ENCODE measurements at places on chromosomes 7 and 10.

DNA sequence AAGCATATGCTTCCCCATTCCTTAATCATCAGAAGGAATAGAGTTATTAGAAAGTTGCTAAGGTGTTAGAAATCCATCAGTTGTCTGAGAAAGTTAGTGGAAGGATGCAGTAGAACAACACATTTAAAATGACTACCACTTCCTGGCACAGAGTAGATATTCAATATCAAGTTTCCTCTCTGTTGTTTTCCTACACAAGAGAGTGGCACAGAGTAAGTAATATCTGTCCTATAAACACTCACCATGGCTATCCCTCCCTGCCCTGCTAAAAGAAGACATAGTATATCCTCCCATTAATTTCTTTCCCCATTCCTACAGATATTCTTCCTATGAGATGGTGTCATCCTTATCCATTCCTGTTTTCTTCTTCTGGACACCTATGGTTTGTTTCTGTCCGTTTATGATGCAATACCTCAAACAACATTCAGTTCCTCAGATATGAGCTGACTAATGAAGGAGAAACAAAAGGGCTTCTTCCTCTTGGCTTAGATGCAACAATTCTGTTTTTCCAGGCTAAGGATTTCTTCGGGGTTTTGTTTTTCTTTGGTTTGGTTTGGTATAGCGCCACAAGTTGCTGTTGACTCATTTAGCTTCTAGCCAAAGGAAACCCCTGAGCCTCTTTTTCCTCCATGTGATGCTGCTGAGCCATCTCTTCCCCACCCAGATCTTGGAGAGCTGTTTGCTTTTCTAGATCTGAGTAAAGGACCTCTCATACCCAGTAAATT, 32.9 kb upstream of the BPGM start:
- H3K4me3 ChIP-seq: no peak overlapping the region
- H3K4me1 ChIP-seq: no peaks in the 10 kb centered on the region
- H3K27me3 ChIP-seq: peaks cover 10% of the 10 kb centered on the region
- no peak for DNase-seq
- no peaks in the 10 kb centered on the region for H3K36me3 ChIP-seq

GRCh38 chr7:69768986-69769595, 170.8 kb downstream of the AUTS2 start:
- no peaks in the 10 kb centered on the region for H3K27me3 ChIP-seq
- peaks cover 4% of the 10 kb centered on the region for H3K4me1 ChIP-seq
- no peaks in the 10 kb centered on the region for H3K36me3 ChIP-seq
- H3K4me3 ChIP-seq: no peak overlapping the region
- no peak for DNase-seq

DNA sequence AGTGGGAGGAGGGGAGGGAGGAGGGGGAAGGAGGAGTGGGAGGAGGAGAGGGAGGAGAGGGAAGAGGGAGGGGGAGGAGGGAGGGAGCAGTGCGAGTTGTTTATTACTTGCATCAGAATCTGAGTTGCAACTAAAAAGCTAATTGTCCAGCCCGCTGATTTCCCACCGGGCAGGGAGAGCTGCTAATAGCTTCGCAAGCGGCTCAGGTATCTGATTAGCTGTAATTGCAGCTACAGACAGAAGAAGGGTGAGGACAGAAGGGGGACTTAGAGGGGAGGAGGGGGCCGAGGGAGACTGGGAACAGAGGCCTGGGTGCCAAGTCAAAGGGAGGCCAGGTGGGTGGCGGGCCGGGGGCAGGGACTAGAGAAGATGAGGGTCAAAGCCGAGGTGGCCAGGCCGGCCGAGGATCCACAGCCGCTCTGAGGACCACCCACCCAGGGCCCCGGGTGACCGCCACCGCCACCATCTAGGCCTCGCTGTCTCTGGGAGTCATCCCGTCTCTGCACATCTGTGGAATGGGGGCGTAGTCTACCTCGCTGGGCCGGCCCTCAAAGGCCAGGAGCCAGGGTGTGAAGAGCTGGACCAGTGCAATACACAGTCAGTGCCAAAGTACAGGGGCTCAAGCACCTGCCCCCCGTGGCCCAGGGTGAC, 54.2 kb downstream of the MICALL2 start:
- H3K4me3 ChIP-seq: no peak overlapping the region
- H3K36me3 ChIP-seq: no peaks in the 10 kb centered on the region
- peaks cover 45% of the 10 kb centered on the region for H3K27me3 ChIP-seq
- H3K27ac ChIP-seq: no peak overlapping the region

- no peak overlapping the region for H3K27ac ChIP-seq
- H3K4me3 ChIP-seq: no peak overlapping the region
- H3K27me3 ChIP-seq: no peaks in the 10 kb centered on the region
- H3K36me3 ChIP-seq: no peaks in the 10 kb centered on the region
- no peak for DNase-seq
These were observed 137.9 kb upstream of the LYZL1 start for GRCh38 chr10:29151005-29151404.

GRCh38 chr10:112783351-112784021, 166.6 kb upstream of the TCF7L2 start:
- no peaks in the 10 kb centered on the region for H3K27me3 ChIP-seq
- H3K27ac ChIP-seq: no peak overlapping the region
- H3K36me3 ChIP-seq: no peaks in the 10 kb centered on the region
- H3K4me3 ChIP-seq: no peak overlapping the region
- no peaks in the 10 kb centered on the region for H3K4me1 ChIP-seq

DNA sequence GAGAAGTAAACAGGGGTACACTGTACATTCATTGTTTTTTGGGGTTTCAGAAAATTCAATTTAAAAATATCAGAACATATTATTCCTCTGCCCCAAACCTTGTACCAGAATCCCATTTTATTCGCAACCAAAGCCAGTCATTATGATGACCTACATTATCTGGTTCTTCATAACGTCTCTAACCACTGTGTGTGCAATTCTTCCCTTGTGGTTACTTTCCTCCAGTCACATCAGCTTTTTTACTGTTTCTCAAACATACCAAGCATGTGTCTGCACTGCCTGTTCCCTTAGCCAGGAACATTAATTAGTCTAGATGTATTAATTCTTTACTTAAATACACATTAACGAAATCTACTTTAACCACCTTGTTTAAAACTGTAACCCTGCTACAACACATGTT, 64.8 kb downstream of the THSD7A start:
- no peak overlapping the region for H3K27ac ChIP-seq
- DNase-seq: no peak
- H3K27me3 ChIP-seq: no peaks in the 10 kb centered on the region
- no peaks in the 10 kb centered on the region for H3K36me3 ChIP-seq
- H3K4me3 ChIP-seq: no peak overlapping the region
- no peaks in the 10 kb centered on the region for H3K4me1 ChIP-seq

DNA sequence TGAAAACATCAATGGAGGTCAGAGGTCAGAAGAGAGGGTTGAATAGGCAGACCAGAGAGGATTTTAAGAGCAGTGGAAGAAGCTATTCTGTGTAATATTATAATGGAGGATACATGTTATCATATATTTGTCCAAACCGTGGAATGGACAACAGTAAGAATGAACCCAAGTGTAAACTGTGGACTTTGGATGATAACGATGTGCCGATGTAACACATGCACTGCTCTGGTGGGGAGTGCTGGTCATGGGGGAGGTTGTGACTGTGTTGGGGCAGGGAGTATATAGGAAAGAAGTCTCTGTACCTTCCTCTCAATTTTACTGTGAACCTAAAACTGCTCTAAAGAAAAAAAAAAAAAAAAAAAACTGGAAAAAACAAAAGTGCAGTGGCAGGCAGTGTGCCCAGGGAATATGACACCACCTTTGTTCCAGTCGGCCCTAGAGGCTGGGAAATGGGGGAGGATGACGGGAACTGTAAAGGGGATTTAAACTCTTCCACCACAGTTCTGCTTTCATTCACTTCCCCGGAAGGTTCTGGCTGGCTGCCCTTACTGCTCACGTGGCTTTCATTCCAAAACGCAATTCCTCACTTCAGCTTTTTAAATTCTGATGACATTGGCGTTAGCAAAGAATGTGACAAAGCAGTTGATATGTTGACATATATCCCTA, 113.7 kb upstream of the ANKRD1 start:
- H3K36me3 ChIP-seq: no peaks in the 10 kb centered on the region
- H3K4me1 ChIP-seq: peaks cover 14% of the 10 kb centered on the region
- no peaks in the 10 kb centered on the region for H3K27me3 ChIP-seq

DNA sequence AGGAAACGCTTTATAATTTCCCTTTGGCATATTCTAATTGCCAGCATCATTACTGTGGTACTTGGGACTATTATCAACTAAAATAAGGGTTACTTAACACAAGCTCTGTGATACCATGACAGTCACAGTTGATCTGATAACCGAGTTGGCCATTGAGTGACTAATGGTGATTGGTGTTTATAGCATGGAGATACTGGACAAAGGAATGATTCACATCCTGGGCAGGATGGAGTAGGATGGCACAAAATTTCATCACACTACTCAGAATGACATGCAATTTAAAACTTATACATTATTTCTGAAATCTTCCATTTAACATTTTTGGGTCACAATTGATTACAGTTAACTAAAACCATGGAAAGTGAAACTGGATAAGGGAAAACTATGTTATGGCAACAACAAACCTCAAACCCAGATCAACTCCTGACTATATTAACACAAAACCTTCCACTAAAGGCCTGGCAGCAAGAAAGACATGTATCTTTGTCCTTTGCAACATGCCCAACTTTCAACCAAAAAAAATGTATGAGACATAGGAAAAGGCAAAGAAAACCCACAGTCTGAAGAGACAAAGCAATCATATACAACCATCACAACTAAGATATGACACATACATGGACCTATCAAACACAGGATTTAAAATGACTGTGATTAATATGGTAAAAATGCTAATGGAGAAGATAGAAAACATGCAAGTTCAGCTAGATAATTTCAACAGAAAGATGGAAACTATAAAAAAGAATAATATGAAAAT, 208.5 kb upstream of the NRP1 start:
- no peaks in the 10 kb centered on the region for H3K36me3 ChIP-seq
- no peak overlapping the region for H3K4me3 ChIP-seq
- H3K27me3 ChIP-seq: no peaks in the 10 kb centered on the region
- DNase-seq: no peak
- H3K4me1 ChIP-seq: no peaks in the 10 kb centered on the region

- no peak overlapping the region for H3K4me3 ChIP-seq
- H3K36me3 ChIP-seq: no peaks in the 10 kb centered on the region
- no peaks in the 10 kb centered on the region for H3K27me3 ChIP-seq
These were observed 16.7 kb downstream of the SUGCT start for GRCh38 chr7:40151504-40151903.

GRCh38 chr10:101227429-101228152, 1.7 kb downstream of the LBX1 start:
- no peak overlapping the region for H3K27ac ChIP-seq
- DNase-seq: no peak
- H3K4me3 ChIP-seq: peak overlapping the region; percentile 41
- H3K36me3 ChIP-seq: no peaks in the 10 kb centered on the region

DNA sequence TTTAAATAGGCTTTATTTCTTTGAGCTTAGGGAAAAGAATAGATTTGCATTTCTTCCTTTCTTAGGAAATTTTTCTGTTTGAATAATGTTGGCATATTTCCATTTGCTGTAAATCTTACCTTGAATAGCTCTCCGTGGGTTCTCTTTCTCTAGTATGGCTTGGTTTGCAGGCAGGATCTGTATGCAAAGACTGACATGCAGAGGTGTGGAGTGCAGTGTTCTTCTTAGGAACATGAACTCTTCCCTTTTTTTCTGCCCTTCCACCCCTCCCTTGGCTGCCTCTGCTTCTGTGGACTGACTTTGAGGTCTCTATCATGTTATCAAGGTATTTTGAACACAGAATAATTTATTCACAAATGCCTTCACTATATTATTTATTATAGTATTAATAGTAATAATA, 222.8 kb downstream of the LHFPL3 start:
- H3K27ac ChIP-seq: no peak overlapping the region
- no peaks in the 10 kb centered on the region for H3K4me1 ChIP-seq
- no peaks in the 10 kb centered on the region for H3K36me3 ChIP-seq
- H3K27me3 ChIP-seq: no peaks in the 10 kb centered on the region
- no peak for DNase-seq
- H3K4me3 ChIP-seq: no peak overlapping the region

- peaks cover 14% of the 10 kb centered on the region for H3K36me3 ChIP-seq
- no peak for DNase-seq
- H3K4me3 ChIP-seq: no peak overlapping the region
- H3K4me1 ChIP-seq: peaks cover 10% of the 10 kb centered on the region
- peak overlapping the region; percentile 58 for H3K27ac ChIP-seq
- H3K27me3 ChIP-seq: no peaks in the 10 kb centered on the region
These were observed 6.4 kb upstream of the ORAI2 start for GRCh38 chr7:102427019-102427405.

DNA sequence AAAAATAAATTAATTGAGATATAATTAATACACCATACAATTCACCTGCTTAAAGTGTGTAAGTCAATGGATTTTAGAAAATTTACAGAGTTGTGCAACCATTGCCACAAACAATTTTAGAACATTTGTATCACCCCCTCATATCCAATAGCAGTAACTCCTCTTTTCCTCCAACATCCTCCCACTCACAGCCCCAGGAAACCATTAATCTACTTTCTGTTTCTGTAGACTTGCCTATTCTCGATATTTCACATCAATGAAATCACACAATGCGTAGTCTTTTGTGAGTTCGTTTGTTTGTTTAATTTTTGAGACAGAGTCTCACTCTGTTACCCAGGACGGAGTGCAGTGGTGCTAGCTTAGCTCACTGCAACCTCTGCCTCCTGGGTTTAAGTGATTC, 13.7 kb upstream of the HERC4 start:
- H3K27ac ChIP-seq: no peak overlapping the region
- no peak overlapping the region for H3K4me3 ChIP-seq
- H3K4me1 ChIP-seq: peaks cover 7% of the 10 kb centered on the region
- H3K27me3 ChIP-seq: no peaks in the 10 kb centered on the region
- no peak for DNase-seq

- H3K4me1 ChIP-seq: peaks cover 71% of the 10 kb centered on the region
- peak overlapping the region; percentile 46 for H3K4me3 ChIP-seq
These were observed 799 bp downstream of the VAX1 start for GRCh38 chr10:117137031-117137910.

GRCh38 chr7:2231992-2232765, 566 bp downstream of the MAD1L1 start:
- peak overlapping the region; percentile 95 for H3K4me3 ChIP-seq
- H3K36me3 ChIP-seq: peaks cover 59% of the 10 kb centered on the region
- H3K4me1 ChIP-seq: peaks cover 45% of the 10 kb centered on the region
- DNase-seq: no peak
- no peaks in the 10 kb centered on the region for H3K27me3 ChIP-seq
- H3K27ac ChIP-seq: peak overlapping the region; percentile 78

- no peaks in the 10 kb centered on the region for H3K27me3 ChIP-seq
- no peaks in the 10 kb centered on the region for H3K36me3 ChIP-seq
- no peak overlapping the region for H3K27ac ChIP-seq
- H3K4me1 ChIP-seq: peaks cover 17% of the 10 kb centered on the region
- no peak overlapping the region for H3K4me3 ChIP-seq
These were observed 21.6 kb upstream of the GTPBP4 start for GRCh38 chr10:966466-967235.

- no peak overlapping the region for H3K4me3 ChIP-seq
- H3K36me3 ChIP-seq: no peaks in the 10 kb centered on the region
These were observed 162.4 kb downstream of the SEMA3E start for GRCh38 chr7:83486536-83486935.

GRCh38 chr7:127950233-127950935, 80.9 kb downstream of the LRRC4 start:
- no peak overlapping the region for H3K4me3 ChIP-seq
- no peaks in the 10 kb centered on the region for H3K36me3 ChIP-seq
- peaks cover 19% of the 10 kb centered on the region for H3K4me1 ChIP-seq
- no peak for DNase-seq
- no peak overlapping the region for H3K27ac ChIP-seq
- no peaks in the 10 kb centered on the region for H3K27me3 ChIP-seq

GRCh38 chr7:24143547-24143946, 140.4 kb upstream of the NPY start:
- no peak overlapping the region for H3K4me3 ChIP-seq
- H3K4me1 ChIP-seq: no peaks in the 10 kb centered on the region
- H3K27ac ChIP-seq: no peak overlapping the region
- H3K36me3 ChIP-seq: no peaks in the 10 kb centered on the region
- peak; percentile 62 for DNase-seq

- DNase-seq: no peak
- no peak overlapping the region for H3K4me3 ChIP-seq
- no peak overlapping the region for H3K27ac ChIP-seq
- H3K27me3 ChIP-seq: no peaks in the 10 kb centered on the region
These were observed 41.6 kb downstream of the PIK3AP1 start for GRCh38 chr10:96678725-96679124.
